ENCODE measurements at places on chromosomes 1 and 21.

DNA sequence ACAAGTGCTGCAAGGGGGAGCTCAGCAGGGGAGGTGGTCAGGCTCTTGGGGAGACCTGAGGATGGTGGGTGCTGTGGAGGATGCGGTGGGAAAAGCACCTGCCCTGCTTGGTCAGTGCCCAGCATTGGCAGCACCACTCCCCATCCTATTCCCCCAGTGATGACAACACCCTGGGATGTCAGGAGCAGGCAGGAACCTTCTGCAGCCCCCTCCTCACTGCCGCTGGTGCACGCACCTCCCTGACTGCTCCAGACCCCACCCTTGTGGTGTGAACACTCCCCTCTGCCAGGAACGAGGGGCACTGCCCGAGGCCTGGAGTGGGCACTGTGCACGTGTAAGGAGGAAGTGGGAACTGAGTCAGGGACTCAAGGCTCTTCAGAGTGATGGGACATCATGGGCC is 12.5 kb downstream of the TMPRSS3 start:
- no peak for DNase-seq

DNA sequence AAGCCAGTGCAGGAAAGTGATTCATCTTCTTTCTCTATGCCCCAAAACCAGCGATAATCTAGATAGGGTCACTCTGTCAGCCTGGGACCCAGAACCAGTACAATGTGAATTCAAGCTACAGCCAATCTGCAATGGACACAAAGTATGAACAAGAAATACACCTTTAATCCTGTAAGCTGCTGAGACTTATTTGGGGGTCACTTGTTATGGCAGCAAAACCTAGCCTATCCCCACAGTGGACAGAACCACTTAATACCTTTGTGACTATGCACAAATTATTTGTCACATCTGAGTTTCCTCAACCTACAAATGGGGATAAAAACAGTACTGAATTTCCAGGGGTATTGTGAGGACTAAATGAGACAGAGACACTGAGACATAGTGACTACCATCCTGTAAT is 50.0 kb downstream of the TMCO4 start:
- DNase-seq = no peak

- no peak for DNase-seq
Observed at GRCh38 chr1:115067161-115067859, 22.0 kb downstream of the TSPAN2 start.

DNA sequence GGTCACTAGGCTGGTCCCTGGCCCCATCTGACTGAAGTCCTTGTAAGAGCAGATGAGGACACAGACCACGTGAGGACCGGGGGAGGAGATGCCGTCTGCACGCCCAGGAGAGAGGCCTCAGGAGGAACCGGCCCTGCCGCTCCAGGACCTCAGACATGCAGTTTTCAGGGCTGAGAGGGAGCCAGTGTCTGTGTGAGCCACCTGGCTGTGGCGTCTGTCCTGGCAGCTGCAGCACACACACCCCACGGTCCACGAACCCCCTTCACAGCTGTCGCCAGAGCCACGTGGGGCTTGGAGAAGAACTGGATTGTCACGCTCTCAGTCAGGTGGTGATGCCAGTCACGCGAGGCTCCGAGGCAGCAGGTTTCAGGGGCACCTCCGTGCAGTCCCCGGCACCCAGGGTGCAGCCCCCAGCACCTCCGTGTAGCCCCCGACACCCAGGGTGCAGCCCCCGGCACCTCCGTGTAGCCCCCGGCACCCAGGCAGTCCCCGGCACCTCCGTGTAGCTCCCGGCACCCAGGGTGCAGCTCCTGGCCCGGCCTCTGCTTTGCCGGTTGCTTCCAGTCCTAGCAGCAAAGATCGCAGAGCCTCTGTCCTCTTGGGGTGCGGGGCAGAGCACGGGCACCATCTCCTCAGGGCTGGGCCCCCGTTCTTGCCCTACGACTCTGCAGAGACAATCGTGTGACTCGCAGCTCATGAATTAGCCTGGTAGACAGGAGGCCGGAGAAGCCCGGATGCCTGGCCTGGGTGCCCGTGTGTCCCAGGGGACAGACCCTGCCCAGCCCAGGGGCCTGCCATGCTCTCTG is 19.0 kb upstream of the SUMO3 start:
- no peak for DNase-seq

DNA sequence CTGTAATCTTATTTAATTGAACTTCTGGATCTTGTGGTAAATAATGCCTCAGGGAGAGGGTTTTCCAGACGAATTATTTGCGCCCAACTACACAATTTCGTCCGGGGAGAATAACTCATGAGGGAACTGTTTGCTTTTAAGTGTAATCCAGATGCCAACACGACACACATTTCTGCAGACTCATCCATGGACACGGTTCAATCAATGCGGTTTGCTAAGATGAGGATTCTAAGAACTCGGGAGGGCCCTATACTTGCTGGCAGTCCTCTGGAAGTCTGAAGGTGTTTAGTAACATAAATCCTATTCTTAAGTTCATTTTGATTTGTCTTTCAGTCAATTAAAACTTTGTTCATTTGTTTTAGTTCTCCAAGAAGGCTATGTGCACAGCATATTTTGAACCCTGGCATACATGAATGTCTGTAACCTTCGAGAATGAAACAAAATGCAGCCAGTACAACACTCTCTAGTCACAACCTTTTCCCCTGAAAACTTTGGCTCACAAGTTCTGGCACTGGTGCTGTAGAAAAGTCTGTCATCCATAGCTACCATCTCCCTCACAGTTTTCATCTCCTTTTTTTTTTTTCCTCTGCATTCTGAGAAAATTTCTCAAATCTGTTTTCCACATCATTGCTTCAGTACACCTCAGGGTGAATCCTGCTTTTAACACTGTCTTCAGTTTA is 38.8 kb downstream of the DIPK1A start:
- DNase-seq = no peak

DNA sequence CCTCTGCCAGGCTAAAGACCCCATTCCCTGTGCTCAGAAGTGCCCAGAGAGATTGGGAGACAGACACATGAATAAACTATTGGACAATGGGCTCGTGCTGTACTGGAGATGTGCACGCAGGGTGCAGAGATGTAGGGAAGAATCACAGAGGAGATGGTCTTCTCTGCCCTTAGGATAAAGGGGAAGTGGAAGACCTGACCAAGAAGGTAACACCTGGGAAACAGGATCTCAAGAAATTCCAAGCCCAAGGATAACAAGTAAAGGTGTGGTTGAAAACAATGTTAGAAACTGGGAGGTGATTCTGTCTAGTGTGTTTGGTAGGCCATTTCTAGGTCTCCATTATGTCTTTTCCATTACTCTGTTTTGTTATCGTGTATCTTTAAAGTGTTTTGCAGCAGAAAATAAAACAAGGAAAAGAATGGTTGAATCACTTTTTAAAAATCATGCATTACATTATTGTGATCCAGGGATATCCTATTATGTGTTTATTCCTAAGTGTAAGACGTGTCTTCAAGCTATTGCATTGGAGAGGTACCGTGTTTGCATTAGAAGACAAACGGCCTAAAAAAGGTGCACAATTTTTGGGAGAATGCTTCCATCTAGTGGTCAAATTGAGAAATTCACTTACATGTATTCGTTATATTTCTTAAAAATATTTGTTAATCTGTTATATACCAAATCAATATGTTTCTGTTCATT is 40.8 kb upstream of the KCTD3 start:
- no peak for DNase-seq

GRCh38 chr1:10561955-10562354 is 87.2 kb downstream of the PEX14 start:
- peak; percentile 27 for DNase-seq

DNA sequence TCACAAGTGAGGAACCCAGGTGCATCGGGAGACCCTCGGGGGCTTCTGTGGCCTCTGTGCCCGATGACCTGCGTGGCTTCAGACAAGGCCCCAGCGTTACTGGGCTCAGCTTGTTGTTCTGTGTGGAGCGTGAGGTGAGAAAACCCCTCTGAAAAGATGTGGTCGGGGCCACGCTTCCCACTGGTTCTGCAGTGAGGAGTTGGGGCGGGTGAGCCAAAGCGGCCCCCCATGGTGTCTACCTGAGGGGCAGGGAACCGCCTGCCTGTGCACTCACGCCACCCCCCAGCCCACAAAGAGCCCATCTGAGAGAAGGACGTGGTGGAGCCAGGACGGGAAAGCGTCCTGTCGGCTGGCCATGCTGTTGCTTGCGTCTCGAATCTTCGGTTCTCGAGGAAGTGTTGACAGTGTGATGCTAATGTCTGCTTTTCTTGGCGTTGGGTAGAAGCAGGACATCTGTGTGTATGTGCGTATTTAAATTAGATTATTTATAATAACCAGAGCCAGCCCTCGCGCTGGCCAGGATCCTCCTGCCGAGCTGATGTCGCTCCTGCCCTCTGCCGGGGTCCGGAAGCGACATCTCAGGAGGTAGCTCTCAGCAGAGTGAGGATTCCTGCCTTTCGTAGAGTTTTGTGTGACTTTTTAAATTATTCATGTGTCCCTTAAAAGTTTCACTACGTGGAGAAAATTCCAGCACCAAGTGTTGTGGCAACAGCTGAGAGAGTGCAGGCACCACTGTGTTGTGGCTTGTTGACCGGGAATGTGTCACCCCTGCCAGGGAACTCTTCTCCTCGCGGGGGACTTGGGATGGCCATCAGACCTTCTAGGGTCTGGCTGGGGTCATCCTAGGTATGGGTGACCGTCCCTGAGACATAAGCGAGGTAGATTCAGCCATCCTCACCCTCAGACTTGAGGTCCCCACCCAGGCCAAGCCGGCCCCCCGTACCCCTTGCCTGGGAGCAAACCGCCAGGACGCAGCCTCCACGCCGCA is 15.3 kb downstream of the TMEM201 start:
- DNase-seq = no peak

- no peak for DNase-seq
Observed at GRCh38 chr1:237811633-237812032, 79.1 kb downstream of the ZP4 start.

DNA sequence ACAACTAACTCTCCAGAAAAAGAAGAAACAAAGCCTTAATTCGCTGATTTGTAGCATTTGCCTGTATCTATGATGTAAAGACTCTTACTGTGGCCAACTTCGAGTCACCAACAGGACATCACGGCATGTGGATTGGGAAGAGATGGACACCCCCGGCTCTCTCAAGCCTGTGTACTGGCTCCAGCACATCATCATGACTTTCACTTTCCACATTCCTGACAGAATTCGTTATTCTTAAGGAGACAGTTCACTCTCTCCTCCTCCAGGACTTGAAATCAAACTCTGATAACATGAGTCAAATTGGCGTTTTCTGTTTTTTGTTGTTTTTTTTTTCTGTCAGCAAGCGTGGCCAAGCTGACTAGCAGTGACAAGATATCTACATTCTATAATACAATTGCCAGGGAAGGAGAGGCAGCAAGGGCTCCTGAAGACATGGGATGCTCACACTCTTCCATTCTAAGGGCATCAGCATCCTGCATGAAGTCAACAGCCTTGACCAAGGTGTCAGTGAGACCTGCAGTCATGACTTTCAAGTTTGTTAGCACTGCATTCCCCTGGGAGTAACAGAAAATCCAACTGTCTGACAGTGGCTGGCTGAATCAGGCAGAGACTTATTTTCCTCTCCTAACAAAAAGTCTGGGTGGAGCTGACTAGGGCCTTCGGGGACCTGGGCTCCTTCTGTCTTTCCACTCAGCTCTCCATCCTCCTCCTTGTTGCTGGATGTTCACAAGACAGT is 13.3 kb upstream of the TRAF3IP3 start:
- DNase-seq = no peak

- DNase-seq = no peak
Observed at GRCh38 chr1:38536089-38536488, 323.5 kb downstream of the RRAGC start.

DNA sequence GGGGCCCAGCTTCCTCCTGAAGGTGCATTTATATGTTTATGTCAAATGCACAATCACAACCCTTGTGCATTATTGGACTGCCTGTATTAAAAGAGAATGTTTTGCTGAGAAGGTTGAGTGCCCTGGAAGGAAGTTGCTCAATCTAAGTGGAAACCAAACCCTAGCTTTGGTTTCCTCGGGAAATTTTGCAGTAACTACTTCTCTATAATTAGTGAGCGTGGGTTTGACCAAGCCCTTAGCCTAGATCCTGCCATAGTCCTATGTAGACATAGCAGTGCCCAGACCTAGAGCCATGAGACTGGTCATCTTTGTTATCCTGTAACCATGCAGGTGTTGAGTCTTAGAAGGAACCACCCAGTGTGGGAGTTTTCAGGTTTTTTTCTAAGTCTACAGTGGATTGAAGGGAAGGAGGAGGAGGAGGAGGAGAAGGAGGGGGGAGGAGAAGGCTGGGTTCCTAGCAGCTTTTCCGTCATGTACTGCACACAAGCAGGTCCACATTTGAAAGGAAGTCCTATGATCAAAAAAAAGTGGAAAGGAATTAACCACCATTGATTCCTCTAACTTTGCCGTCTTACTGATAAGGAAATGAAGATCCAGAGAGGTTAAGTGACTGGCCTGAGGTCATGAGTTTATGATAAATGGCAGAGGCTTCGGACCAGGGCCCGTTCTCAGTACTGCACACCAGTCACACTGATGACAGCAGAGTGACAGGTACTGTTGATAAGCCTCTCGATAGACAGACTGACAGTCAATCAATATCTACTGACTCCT is 72.2 kb upstream of the LYST start:
- DNase-seq = no peak

GRCh38 chr1:203305809-203306088 is 430 bp downstream of the BTG2 start:
- no peak for DNase-seq

Measured in stimulated activated CD4-positive, alpha-beta T cell treated with anti-CD3 and anti-CD28 coated beads, Interleukin-15, amount 100 ng/mL, for 24 hours (primary cell).